ENCODE measurements at places on chromosomes 6 and 20.
A peak's percentile ranks its signal among the peaks of the same experiment; 100 is the strongest.

- DNase-seq = peak; percentile 30
Measured at GRCh38 chr20:25299806-25300205, 51.9 kb downstream of the PYGB start.

- peak; percentile 17 for DNase-seq
Measured at GRCh38 chr6:22025468-22026163, 271.2 kb downstream of the PRL start.

- no peak for DNase-seq
Measured at GRCh38 chr6:55892749-55893357, 17.5 kb upstream of the BMP5 start.

- no peak for DNase-seq
Measured at GRCh38 chr6:116827561-116828240, 1.2 kb downstream of the GPRC6A start.

All from SW480 (cell line).